ENCODE measurements at places on chromosomes 7 and 10.
A peak's percentile ranks its signal among the peaks of the same experiment; 100 is the strongest.

GRCh38 chr10:72472306-72472705, 117.6 kb upstream of the DNAJB12 start:
- DNase-seq = no peak

DNA sequence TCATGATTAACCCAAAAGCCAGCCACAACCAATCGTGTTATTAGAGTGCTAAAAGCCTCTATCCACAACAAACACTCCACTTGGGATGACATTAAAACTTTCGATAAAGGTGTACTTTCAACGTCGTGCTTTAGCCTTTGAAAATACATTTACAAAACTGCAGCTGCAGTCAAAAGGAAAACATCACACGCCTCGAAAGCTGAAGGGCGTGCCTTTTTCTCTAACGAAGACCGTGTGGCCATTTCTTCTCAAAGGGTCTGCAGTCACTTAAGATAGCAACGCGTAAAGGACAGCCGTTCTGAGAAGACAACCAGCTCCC, 1.1 kb downstream of the ARHGAP12 start:
- DNase-seq = no peak

- no peak for DNase-seq
Observed at GRCh38 chr7:135825406-135825805, 76.8 kb upstream of the FAM180A start.

- DNase-seq = peak; percentile 2
Observed at GRCh38 chr10:89163265-89163995, 43.7 kb downstream of the CH25H start.

DNA sequence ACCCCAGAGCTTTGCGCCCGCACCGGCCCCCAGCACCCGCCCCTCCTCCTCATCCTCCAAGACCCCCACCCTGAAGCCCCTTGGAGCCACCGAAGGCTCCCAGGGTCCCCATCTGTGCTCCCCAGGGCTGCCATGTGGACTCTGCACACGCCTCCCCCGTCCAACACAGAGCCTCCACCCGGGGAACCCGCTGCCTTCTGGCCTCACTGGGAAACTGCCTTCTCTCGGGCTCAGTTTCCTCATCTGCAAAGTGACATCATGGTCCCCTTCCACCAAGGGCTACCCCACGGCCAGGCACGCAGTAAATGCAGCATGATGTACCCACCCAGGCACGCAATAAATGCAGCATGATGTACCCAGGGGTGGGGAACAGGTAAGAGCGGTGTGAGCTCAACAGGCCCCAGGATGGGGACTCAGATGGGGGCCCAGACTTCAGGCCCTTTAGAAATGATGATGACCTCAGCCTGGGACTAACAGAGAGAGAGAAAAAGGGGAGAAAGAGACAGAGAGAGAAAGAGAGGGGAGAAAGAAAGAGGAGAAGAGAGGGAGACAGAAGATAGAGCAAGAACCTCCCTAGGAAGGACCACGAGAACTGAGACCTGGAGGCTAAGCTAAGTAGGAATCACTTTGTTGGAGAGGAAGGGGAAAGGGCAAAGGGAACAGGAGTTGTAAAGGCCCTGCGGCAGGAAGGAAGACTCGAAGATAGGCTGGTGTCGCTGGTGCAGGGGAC, 2.5 kb upstream of the MICALL2 start:
- DNase-seq = no peak

GRCh38 chr7:135661311-135662122, 797 bp upstream of the STMP1 start:
- DNase-seq = no peak

DNA sequence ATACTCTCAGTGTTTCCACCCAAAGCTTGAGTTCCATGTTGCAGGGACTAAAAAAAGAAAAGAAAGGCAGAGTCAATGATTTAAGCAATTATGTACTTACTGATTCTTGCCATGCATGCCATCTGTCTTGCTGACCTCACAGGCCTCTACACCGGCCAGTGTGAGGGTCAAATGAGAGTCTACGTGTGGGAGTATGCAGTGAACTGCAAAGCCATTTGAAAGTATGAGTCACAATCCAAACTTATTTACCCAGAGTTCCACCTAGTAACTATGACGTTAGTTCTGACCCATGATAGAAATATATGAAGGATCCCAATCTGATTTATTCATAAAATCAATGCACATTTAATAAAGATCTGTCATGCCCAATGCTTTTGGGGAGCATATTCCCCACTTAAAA, 26.5 kb downstream of the PDE1C start:
- DNase-seq = no peak

Data from activated T-helper 1 cell treated with Interleukin-2 at 50 U/mL for 16 hours (primary cell).